ENCODE measurements at places on chromosomes 2 and 18. TPM values are rescaled to one million over a fixed set of nuclear protein-coding genes. Genes with fewer than 3 reads are reported as not detected.

DNA sequence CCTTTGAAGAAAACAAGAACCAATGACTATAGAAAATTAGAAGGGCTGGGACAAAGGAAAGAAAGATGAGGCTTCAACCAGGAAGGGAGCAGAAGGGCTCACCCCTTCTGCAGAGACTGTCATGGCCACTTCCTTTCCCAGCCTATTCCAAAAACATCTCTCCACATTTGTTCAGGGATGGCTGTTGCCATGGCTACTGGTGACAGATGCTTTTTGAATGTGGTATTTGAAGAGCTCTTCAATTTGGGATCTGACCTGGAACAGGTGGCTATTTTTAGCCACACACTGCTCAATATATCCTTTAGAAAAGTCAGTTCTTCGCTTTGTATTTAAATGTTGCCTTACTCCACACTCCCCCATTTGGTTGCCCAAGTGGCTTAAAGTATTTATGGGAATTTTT, 64.1 kb upstream of the LCLAT1 start:
- H3K27ac ChIP-seq, result no peak overlapping the region
- no peak overlapping the region for H3K4me3 ChIP-seq
- no peak for DNase-seq
- H3K36me3 ChIP-seq, result no peaks in the 10 kb centered on the region
- no peaks in the 10 kb centered on the region for H3K4me1 ChIP-seq
- H3K27me3 ChIP-seq, result no peaks in the 10 kb centered on the region

- no peaks in the 10 kb centered on the region for H3K36me3 ChIP-seq
- no peak overlapping the region for H3K4me3 ChIP-seq
- H3K27me3 ChIP-seq, result no peaks in the 10 kb centered on the region
- peaks cover 21% of the 10 kb centered on the region for H3K4me1 ChIP-seq
- H3K27ac ChIP-seq, result peak overlapping the region; percentile 47
- peak; percentile 61 for DNase-seq
These were observed 50.5 kb upstream of the HS6ST1 start for GRCh38 chr2:128369108-128369555.

Gene SERPINB5
- total RNA-seq, result 0.55 TPM

Gene DES
- 59.4 TPM for total RNA-seq

All from upper lobe of right lung (tissue), 1 donor.